Thyroid gland (tissue), 4 donors: ENCODE measurements at places on chromosomes 7 and 10. TPM values are rescaled to one million over a fixed set of nuclear protein-coding genes. Genes with fewer than 3 reads are reported as not detected.
A peak's percentile ranks its signal among the peaks of the same experiment; 100 is the strongest.

GRCh38 chr10:47414752-47415519 is 30.8 kb upstream of the ZNF488 start:
- no peak overlapping the region for H3K27ac ChIP-seq
- no peaks in the 10 kb centered on the region for H3K36me3 ChIP-seq
- no peaks in the 10 kb centered on the region for H3K27me3 ChIP-seq
- no peaks in the 10 kb centered on the region for H3K4me1 ChIP-seq
- no peak for DNase-seq
- H3K4me3 ChIP-seq: no peak overlapping the region

DNA sequence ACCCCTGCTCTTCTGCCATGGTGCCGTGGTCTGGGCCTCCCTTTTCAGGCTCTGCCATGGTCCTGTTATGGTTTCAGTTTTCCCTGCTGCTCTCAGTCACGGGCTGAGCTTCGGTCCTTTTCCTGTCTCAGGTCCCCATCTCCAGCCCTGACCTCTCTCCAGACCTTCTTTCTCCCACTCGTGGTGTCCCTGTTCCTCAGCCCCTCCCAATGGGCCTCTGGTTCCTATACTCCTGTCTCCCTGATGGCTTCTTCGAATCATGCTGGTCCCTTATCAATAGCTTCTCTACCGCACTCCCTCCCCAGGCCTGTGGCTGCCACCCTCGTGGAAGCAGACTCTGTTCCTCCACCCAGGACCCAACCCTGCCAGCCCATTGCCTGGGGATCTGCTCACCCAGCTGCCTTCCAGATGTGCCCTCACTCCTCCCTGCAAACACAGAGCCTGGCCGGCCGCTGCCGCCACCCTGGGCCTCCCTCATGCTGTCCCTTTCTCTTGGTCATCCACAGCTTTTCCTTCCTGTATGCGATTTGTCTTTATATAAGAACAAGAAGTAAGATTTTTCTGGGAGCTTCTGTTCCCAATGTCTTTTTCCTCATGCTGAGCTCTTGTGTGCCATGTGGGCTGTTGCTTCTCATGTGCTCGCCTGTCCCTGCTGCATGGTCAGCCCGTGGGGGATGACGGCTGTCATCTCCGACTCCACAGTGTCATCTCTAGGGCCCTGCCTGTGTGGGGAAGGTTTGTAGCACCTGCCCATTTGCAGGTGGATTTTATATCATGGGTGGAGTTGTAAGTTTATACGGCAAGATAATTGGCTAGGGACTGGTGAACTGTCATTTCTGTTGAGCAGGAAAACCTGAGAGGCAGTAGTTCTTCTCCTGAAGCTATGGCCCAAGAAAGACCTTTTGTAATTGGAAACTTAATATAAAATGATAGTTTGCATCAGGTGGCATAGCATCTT is 126.7 kb downstream of the NT5C2 start:
- no peak overlapping the region for H3K27ac ChIP-seq
- no peaks in the 10 kb centered on the region for H3K36me3 ChIP-seq
- H3K4me3 ChIP-seq: no peak overlapping the region
- H3K27me3 ChIP-seq: no peaks in the 10 kb centered on the region

GRCh38 chr7:38681882-38682281 is 50.7 kb upstream of the AMPH start:
- H3K4me3 ChIP-seq: no peak overlapping the region
- no peak overlapping the region for H3K27ac ChIP-seq
- DNase-seq: no peak
- no peaks in the 10 kb centered on the region for H3K4me1 ChIP-seq
- no peaks in the 10 kb centered on the region for H3K36me3 ChIP-seq
- H3K27me3 ChIP-seq: no peaks in the 10 kb centered on the region

- H3K4me1 ChIP-seq: no peaks in the 10 kb centered on the region
- H3K27me3 ChIP-seq: no peaks in the 10 kb centered on the region
- no peaks in the 10 kb centered on the region for H3K36me3 ChIP-seq
- DNase-seq: no peak
Observed at GRCh38 chr7:8221567-8221966, 40.4 kb downstream of the ICA1 start.

Gene PKD1L1
- total RNA-seq: under 0.01 TPM

- no peak overlapping the region for H3K27ac ChIP-seq
- H3K27me3 ChIP-seq: no peaks in the 10 kb centered on the region
- no peaks in the 10 kb centered on the region for H3K36me3 ChIP-seq
- H3K4me1 ChIP-seq: no peaks in the 10 kb centered on the region
- no peak for DNase-seq
Observed at GRCh38 chr7:88835147-88835728, 39.7 kb upstream of the TEX47 start.

GRCh38 chr7:36048141-36048901 is 104.7 kb upstream of the EEPD1 start:
- DNase-seq: no peak
- no peaks in the 10 kb centered on the region for H3K36me3 ChIP-seq
- H3K27me3 ChIP-seq: no peaks in the 10 kb centered on the region
- H3K4me1 ChIP-seq: peaks cover 15% of the 10 kb centered on the region

- H3K4me3 ChIP-seq: no peak overlapping the region
- H3K27me3 ChIP-seq: no peaks in the 10 kb centered on the region
Observed at GRCh38 chr10:4839353-4839752, 13.3 kb downstream of the AKR1E2 start.

- H3K4me1 ChIP-seq: peaks cover 37% of the 10 kb centered on the region
- peak overlapping the region; percentile 97 for H3K27ac ChIP-seq
- H3K27me3 ChIP-seq: no peaks in the 10 kb centered on the region
- no peak overlapping the region for H3K4me3 ChIP-seq
- no peaks in the 10 kb centered on the region for H3K36me3 ChIP-seq
Observed at GRCh38 chr7:30254717-30255063, 29.7 kb upstream of the ZNRF2 start.

DNA sequence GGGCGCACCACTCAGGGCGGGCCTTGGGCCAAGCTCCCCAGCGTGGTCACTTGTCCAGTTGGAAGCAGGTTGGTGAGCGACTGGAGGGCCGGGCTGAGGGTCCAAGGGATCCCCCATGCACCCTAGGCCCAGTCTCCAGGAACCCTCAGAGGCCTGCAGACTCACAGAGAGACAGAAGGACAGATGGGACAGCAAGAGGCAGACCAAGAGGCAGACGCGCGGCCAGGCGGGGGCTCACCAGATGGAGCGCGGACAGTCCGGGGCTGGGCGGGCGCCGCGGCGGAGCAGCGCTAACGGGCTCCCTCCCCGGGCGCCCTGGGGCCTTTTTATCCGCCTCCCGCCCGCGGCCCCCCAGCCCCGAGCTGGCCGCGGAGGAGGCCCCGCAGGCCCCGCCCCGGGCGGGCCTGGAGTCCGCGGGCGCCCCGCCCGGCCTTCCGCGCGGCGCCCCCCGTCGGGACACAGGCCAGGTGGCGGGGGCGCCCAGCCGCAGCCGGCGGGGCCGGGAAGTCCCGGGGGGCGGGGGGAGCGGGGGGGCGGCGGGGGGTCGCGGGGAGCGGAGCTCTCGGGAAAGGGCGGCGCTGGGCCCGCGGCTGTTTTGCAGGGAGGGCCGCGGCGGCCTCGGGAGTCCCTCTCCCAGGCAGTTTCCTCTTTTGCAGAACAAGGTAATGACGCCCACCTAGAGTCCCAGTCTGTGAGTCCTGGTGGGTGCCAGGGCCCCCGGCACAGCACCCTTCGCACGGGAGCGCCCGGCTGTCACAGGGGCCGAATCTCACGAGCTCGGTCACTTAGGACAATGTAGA is at the start of gene LOXL4:
Gene LOXL4 (minus strand): TSS at position 301 of the 800 bp plus-strand sequence. CDS start 5,175 bp downstream, outside the sequence.
- H3K27ac ChIP-seq: peak within 1 kb of the TSS; percentile 90
- H3K4me3 ChIP-seq: peak within 1 kb of the TSS; percentile 23

DNA sequence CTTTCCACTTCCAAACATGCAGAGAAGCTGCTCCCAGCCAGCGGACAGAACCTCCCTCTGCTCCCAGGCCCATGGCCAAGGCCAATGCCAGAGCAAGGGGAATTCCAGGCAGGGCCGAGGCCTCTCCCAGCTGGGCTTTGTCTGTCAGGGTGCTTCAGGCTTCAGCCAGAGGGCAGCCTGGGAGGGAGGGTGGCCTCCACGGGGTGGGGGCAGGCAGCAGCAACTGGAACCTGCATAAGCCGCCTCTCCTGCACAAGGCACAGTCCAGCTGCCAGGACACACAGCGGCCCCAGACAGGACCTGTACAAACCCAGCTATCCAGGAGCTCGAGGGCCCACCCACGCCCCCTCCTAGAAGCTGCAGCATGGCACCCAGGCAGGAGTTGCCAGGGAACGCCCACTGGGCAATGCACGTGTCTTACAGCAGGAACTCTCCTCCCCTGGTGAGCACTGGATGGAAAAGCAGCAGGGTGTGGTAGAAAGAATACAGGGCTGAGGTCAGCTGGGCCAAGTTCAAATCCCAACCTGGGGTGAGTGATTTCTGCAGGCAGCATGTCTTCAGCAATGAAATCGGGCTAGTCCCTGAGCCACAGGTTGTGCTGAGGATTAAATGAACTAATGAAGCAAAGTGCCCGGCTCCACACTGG is 7.6 kb downstream of the FAM53B start:
- peak; percentile 97 for DNase-seq
- H3K27ac ChIP-seq: peak overlapping the region; percentile 98

Gene DNAJC30
- 9.0 TPM for total RNA-seq

Gene ADAMTS14
- not detected for total RNA-seq

Gene PWWP2B
- 27.6 TPM for total RNA-seq

GRCh38 chr10:12709000-12709401 is 292.5 kb downstream of the CCDC3 start:
- no peaks in the 10 kb centered on the region for H3K36me3 ChIP-seq
- peaks cover 21% of the 10 kb centered on the region for H3K4me1 ChIP-seq
- H3K27ac ChIP-seq: no peak overlapping the region
- H3K27me3 ChIP-seq: no peaks in the 10 kb centered on the region
- H3K4me3 ChIP-seq: no peak overlapping the region
